Epithelial cell of proximal tubule (primary cell): ENCODE measurements at places on chromosomes 2 and 18. TPM values are rescaled to one million over a fixed set of nuclear protein-coding genes. Genes with fewer than 3 reads are reported as not detected.
A peak's percentile ranks its signal among the peaks of the same experiment; 100 is the strongest.

DNA sequence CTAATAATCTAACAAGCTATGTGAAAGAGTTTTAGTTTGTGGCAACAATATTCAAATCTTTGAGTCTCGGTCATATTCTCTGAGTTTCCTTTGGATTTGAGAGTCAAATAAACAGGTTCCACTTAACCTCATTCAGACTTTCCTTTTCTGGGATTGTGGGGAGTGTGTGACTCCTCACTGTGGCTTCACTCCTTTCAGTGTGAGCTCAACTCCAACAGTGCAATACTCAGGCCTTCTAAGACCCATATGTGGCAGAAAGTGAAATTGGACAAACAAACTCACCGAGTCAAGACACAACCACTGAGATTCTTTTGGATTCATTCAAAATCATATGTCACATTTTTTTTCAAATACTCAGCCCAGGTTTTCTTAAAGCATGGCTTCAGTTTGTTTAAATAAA lies 25.4 kb downstream of the SLC9A4 start:
- DNase-seq: no peak

DNA sequence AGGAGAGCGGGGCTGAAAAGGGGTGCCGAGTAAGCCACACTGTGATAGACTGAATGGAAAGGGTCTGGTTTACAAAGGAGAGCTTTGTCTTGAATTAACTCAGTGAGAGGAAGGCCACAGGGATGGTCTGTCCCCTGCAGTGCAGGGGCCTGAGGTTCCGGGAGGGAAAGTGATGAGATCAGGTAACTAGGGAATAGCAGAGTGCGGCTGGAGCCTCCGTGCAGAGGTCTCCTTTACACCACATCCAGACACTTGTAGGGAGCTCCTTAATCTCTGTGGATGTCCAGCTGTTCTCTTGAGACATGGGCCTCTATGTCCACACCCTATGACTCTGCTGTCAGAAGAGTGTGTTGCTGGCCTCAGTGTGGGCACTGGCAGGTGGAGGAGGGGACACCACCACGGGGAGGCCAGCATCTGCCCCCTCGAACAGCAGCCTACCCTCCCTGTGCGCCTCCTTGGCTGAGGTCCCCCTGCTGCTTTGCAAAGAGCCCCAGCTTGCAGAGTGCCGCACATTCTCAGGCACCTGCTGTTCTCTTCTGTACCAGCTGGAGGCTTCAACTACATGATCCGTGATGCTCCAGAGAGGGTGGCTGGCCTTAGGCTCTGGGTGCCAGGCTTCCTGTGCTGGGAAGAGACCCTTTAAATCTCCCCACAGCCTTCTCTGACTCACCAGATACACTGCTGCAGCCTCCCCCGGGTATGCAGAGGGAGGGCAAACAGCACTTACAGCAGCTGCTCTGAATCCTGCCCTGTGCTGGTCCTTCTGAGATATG lies 25.9 kb downstream of the ENOSF1 start:
- no peak for DNase-seq

GRCh38 chr18:77119101-77119850 lies 13.3 kb downstream of the MBP start:
- no peak for DNase-seq

DNA sequence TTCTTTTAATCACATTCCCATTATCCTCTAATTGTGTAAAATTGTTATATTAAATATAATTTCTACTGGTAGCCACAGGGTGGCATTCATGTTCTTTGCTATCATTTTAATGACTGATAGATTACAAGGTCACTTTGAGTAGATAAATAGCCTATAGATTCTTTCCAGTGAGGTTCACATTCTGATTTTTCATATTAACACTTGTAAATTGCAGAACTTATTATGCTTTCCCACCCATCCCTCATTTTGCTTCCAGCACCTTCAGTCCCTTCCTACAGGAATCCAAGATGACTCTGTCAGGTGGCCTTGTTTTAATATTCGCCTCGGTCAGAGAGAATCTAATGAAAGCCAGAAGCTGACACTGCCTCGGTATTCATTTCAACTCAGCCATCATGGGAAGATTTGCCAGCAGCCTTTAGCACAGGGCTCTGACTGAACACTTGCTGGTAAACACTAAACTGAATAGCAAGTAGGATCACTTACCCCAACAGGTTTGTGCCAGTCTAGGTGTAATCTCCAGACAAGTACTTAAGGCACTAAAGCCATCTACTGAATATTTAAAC lies 101.2 kb upstream of the FSHR start:
- no peak for DNase-seq

KCNJ3 gene
- 0.12 TPM in 1 of 2 replicates, not detected in the other for total RNA-seq

KCNG3 gene
- total RNA-seq: not detected in 2 replicates

DNA sequence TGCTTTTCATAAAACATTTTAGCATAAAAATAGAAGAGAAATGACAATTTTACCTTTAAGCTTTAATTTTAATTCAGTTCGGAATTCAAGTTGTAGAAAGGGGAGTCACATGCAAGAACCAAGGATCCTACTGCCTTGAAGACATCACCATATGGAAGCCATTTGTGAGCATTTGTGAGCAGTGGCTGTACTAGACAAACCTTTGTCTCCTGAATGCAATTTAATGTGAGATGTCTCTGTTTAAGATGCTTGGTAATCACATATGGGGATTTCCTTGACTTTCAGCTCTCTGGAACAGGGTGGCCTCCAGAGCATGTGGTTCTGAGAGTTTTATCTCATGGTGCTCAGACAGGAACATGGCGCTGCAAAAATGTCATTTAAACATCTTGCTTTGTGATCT lies 421.8 kb downstream of the NYAP2 start:
- no peak for DNase-seq

DLX1 gene
- total RNA-seq: 0.22 TPM in 1 of 2 replicates, not detected in the other

DNA sequence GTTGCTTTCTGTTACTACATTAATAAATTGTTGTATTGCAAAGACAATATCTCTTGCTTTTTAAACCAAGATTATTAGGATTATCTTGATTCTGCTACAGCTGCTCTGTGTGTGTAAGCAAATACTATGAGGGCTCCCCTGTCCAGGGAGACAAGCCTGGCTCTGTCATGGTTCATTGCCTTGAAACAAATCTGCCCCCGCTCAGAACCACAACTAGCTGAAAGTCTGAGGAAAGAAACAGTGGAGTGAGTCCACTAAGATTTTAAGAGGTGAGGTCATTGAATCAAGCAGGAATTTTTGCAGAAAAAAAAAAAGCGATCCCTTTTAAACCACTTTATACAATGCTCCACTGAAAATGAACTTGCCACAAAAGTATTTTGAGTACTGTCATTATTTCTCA lies 30.8 kb upstream of the LRRTM4 start:
- DNase-seq: peak; percentile 75

GRCh38 chr2:127621981-127622431 lies 23.9 kb upstream of the GPR17 start:
- DNase-seq: no peak

DRC1 gene
- not detected in 2 replicates for total RNA-seq

GRCh38 chr2:83531206-83531826 lies 927.8 kb downstream of the SUCLG1 start:
- DNase-seq: no peak

DNA sequence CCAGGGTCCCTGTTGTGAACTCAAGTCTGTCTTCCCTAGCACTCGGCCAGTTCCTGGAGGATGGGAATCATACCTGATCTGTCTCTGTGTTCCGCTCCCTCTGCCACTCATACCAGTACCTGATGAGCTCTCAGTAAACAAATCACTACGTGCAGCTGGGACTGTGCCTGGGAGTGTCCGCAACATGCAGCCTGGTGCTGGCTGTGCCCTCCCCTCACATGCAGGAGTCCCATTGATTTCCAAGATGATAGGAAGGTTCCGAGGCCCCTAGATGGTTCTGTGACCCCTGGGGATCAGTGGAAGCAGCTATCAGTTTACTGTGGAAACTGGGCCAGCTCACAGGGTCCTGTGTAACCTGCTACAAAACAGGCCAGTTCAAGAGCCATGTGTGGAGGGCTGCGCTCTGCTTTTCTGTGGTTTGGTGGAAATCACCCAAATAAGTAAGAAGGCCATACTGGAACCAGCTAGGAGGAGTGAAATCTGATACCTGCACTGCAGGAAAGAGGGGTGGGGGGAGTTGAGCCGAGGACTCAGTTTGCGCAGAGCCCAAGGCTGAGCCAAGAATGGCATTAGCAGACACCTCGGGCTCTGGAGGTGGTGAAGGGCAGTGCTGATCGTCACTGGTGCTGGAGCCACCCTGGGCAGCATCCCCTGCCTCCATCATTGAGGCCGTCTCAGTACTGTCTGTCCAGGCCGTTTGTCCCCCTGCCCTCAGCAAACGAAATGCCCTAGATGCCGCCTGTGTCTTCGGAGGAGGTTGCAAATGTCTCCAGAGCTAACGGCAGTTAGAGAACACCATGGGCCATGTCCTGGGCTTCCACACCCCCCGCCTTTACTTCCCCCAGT lies 93.3 kb downstream of the KLHL29 start:
- DNase-seq: no peak

DNA sequence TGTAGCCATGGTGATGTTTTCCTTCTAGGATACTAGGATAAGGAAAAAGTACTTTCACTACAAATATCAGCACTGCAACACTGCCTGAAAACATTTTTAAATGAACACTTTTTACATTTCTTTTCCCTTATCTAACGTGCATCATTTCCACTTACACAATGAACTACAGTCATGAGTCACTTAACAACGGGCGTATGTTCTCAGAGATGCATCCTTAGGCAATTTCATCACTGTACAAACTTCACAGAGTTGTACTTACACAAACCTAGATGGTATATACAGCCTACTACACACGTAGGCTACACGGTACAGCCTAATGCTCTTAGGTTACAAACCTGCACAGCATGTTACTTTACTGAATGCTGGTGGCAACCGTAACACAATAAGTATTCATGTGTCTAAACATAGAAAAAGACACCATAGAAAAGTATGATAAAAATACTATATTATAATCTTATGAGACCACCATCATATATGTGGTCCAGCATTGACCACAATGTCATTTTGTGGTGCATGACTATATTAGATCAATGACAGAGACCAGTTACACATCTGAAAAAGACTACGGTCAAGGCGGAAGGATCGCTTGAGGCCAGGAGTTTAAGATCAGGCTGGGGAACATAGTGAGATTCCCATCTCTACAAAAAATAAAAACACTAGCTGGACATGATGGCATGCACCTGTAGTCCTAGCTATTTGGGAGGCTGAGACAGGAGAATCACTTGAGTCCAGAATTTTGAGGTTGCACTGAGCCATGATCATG lies 39.8 kb downstream of the WDR33 start:
- DNase-seq: no peak

- DNase-seq: no peak
These were observed 15.3 kb downstream of the TTC21B start for GRCh38 chr2:165938237-165938636.

SFXN5 gene
- total RNA-seq: 8.4 and 9.4 TPM in 2 replicates

RNF125 gene
- 0.72 and 3.4 TPM in 2 replicates for total RNA-seq

DNA sequence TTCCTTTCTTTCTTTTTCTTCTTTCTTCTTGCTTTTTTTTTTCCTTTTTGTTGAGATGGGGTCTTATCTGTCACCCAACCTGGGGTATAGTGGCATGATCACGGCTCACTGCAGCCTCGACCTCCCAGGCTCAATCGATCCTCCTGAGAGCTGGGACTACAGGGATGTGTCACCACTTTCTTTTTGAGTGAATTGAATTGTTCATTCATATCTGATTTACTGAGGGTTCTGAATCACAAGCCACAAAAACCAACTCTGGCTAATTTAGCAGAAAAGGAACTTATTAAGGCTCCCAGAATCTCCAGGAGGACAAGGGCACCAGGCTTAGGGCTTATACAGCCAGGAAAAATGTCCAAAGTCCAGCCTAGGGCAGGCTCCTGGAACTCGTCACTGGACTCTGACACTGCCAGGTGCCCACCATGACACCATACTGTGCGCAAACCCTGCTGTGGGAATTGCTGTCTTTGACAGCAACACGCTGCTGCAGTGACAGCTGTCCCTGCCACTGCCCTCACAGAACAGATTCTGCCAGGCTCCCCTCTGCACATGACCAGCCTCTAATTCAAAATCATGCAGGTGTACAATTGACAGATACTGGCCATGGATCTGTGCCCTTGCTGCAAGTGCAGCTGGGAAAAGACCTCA lies 42.9 kb upstream of the EML6 start:
- no peak for DNase-seq

PTMA gene
- 1,797 and 2,011 TPM in 2 replicates for total RNA-seq

DNA sequence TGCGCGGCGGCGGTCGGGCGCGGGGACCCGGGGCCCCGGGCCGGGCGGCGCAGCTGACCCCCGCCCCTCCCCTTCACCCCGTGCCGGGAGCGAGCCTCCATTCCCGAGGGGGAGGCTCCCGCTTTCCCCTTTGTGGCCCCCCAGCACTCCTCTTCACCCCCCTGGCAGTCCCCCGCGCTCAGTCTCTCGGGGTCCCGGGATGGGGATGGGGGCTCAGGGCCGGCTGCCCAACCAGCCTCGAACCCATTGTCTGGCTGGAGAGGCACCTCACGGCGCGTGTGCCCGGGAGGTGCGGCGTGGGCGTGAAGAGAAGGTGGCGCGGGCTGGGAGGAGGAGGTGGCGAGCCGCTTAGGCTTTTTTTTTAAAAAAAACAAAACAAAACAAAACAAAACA lies 748 bp downstream of the FMNL2 start:
- no peak for DNase-seq

- DNase-seq: peak; percentile 48
These were observed 23.0 kb upstream of the TAF1B start for GRCh38 chr2:9820020-9820973.

GREB1L gene
- 5.1 and 6.2 TPM in 2 replicates for total RNA-seq

- DNase-seq: no peak
These were observed 50.6 kb downstream of the RAPH1 start for GRCh38 chr2:203484266-203485112.

LIMS2 gene
- total RNA-seq: 0.36 and 1.2 TPM in 2 replicates

GRCh38 chr2:118309946-118310680 lies 221.8 kb downstream of the INSIG2 start:
- no peak for DNase-seq

- peak; percentile 69 for DNase-seq
These were observed 2.4 kb upstream of the DTNA start for GRCh38 chr18:34707670-34708069.

GRCh38 chr18:55483266-55483871 lies 104.6 kb downstream of the TCF4 start:
- DNase-seq: no peak
